ENCODE measurements at places on chromosomes 5 and 9.
A peak's percentile ranks its signal among the peaks of the same experiment; 100 is the strongest.

- no peak for DNase-seq
Observed at GRCh38 chr9:37542895-37543294, 33.3 kb downstream of the FBXO10 start.

DNA sequence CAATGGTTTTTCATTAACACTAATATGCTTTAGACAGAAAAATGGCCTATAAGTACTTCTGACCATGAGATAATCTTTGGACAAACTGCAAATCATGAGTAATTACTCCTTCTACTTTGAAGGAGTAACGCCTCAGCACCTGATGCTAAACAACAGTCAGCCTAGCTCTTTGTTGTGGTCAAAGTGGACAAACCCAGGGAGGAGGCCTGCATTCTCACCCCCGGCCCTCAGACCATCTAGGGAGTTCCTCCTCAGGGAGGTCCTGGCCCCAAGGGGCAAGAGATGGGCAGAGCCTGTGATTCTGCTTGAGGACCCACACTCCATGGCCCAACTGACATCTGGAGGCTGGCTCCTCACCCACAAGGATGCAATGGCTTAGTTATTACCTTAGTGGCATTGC is 48.2 kb upstream of the ANGPTL2 start:
- no peak for DNase-seq

DNA sequence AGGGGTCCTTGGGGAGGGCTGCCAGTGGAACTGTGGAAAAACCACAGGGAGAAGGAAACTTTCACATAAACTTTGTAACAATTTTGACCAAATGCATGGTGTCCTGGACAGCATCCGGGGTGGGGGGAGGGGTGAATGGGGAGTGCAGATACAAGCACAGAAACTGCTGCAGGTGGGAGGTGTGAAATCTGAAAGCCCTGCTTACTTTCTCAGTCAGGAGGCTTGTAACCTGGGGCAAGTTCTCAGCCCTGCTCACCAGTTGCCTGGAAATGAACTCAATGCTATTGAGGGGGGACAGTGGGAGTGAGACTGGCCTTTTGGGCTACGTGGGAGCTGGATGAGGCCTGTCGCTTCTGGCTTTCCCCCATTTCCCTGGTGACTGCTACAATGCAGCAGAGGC is 694.5 kb upstream of the ZNF608 start:
- DNase-seq: no peak

GRCh38 chr9:79264511-79265355 is 307.0 kb upstream of the TLE4 start:
- DNase-seq: no peak

DNA sequence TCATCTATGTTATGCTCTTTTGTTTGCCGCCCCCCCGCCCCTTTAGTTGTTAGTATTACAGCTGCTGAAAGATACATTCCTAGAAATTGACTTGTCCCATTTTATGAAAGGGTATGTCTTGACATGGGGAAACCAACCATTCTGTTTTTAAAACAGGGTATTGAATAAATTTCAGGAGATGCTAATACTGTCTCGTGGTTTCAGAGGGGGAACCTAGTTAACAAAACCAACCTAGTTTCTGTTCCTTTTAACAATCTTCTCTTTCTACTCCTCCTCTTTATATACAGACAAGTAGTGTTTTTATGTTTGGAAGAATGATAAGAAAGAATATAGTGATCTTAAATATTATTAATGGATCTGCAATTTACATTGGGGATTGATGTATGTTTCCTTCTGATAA is 3.5 kb downstream of the PIP5K1B start:
- no peak for DNase-seq

DNA sequence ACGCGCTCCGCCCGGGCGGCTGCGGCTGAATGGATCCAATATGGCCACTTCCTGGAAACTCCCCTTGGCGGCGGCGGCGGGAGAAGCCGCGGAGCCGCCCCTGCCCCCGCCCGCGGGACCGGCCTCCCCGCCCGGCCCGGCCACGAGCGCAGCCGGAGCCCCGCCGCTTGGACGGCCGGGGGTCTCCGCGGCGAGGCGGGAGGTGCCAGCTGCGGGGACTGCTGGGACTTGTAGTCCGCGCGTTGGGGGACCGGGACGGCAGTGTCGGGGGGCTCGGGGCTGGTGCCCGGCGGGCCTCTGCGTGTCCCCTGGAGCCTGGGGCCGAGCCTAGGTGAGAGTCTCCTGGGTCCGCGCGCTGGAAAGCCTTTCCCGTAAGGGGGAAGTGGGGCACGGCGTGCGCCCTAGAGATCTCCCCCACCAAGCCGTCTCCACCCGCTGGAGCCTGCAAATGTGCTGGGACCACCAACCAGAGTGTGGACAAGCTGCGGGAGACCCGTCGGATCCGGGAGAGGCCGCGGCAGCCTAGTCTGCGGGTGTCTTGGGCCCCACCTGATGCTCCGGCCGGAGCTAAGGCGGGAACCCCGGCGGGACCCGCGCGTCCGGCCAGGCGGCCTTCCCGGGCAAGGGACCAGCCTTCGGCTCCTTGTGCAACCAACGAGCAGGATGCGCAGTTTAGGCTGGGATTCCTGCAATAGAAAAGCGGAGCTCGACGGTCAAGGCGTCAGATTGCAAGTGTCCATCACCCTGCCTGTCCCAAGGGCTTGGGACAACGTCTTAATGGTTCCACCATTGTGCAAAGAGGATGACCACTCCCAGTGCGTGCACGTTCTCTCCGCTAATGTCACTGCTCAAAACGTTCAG is at the start of gene SEPTIN8:
Gene SEPTIN8, minus strand, starts transcription at position 31 of the 861 bp plus-strand sequence. CDS start 102 bp downstream, outside the sequence.
- DNase-seq: peak; percentile 14

- no peak for DNase-seq
Observed at GRCh38 chr5:96627792-96628398, 34.3 kb upstream of the CAST start.

Data from stimulated activated CD8-positive, alpha-beta memory T cell treated with anti-CD3 and anti-CD28 coated beads, Interleukin-15, amount 100 ng/mL, for 48 hours (primary cell).